ENCODE measurements at places on chromosomes 13 and 19. TPM values are rescaled to one million over a fixed set of nuclear protein-coding genes. Genes with fewer than 3 reads are reported as not detected.

Gene CYP4F12
- not detected for total RNA-seq

Gene FXYD1
- 2.0 TPM for total RNA-seq

Gene ZNF83
- 18.2 TPM for total RNA-seq

Gene FOXA3
- not detected for total RNA-seq

Gene COMP
- total RNA-seq: under 0.01 TPM

Gene SIGLEC10
- not detected for total RNA-seq

Gene MICOS13
- total RNA-seq: 81.3 TPM

Gene MYH14
- total RNA-seq: not detected

Gene TRIM13
- total RNA-seq: 23.0 TPM

Gene ZNF600
- total RNA-seq: 1.6 TPM

Gene SYDE1
- 61.6 TPM for total RNA-seq

Gene CEACAM16
- total RNA-seq: not detected

Gene SLC10A2
- total RNA-seq: not detected

Gene MAB21L1
- total RNA-seq: 0.32 TPM

Gene PRSS57
- not detected for total RNA-seq

Gene LILRB4
- not detected for total RNA-seq

Gene CCDC169
- total RNA-seq: 0.90 TPM

Gene ZNF221
- 7.5 TPM for total RNA-seq

Gene ONECUT3
- total RNA-seq: not detected

Gene APLP1
- total RNA-seq: 20.4 TPM

Gene MAMSTR
- total RNA-seq: 0.32 TPM

All from cardiac atrium fibroblast (primary cell).